HepG2 (cell line): ENCODE measurements at places on chromosomes 3 and 15. TPM values are rescaled to one million over a fixed set of nuclear protein-coding genes. Genes with fewer than 3 reads are reported as not detected.

DNA sequence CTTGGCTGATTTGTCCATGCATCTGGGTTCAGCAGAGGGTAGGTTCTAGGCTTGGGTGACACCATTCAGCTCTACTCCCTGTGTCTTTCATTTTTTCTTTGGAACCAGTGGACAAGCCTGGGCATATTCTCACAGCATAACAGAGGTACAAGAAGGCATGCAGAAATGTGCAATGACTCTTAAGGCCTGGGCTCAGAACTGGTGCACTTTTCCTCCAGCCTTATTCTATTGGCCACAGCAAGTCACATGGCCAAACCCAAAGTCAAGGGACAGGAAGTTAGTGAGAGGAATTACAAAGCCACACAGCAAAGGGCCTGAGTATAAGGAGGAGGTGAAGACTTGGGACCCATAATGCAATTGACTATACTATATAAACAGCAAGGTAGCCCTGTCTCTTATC lies 200.9 kb upstream of the CTDSPL start:
- no peak overlapping the region for H3K4me3 ChIP-seq
- no peaks in the 10 kb centered on the region for H3K36me3 ChIP-seq
- H3K27ac ChIP-seq, result no peak overlapping the region
- no peaks in the 10 kb centered on the region for H3K27me3 ChIP-seq
- DNase-seq, result no peak
- H3K4me1 ChIP-seq, result no peaks in the 10 kb centered on the region

GRCh38 chr3:72448858-72449257 lies 399.4 kb downstream of the SHQ1 start:
- peak; percentile 74 for DNase-seq
- peak overlapping the region; percentile 27 for H3K27ac ChIP-seq
- H3K36me3 ChIP-seq, result no peaks in the 10 kb centered on the region

GRCh38 chr3:155876037-155876436 lies 5.6 kb downstream of the GMPS start:
- DNase-seq, result no peak
- no peaks in the 10 kb centered on the region for H3K27me3 ChIP-seq
- H3K4me1 ChIP-seq, result peaks cover 70% of the 10 kb centered on the region
- H3K36me3 ChIP-seq, result no peaks in the 10 kb centered on the region
- no peak overlapping the region for H3K4me3 ChIP-seq

DNA sequence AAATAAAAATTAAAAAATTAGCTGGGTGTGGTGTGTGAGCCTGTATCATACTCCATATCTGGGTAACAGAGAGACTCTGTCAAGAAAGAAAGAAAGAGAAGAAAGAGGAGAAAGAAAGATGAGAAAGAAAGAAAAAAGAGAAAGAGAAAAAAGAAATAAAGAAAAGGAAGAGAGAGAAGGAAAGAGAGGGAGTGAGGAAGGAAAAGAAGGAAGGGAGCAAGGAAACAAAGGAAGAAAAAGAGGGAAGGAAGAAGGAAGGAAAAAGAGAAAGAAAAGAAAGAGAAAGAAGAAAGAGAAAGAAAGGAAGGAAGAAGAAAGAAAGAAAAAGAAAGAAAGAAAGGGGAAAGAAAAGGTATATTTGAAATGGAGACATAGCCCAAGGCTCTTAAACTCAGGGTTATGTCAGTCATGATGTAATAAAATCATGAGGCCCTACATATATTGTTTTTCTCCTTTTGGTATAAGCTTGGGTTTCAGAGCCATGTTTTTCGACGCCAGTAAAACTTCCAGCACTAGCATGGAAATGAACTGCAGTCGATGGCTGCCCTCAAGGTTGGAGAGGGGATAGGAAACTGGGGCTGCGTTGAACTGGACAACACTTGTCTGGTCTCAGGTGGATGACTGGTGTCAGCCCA lies 38.0 kb upstream of the RFTN1 start:
- no peaks in the 10 kb centered on the region for H3K4me1 ChIP-seq
- no peaks in the 10 kb centered on the region for H3K36me3 ChIP-seq
- H3K27ac ChIP-seq, result no peak overlapping the region
- H3K4me3 ChIP-seq, result no peak overlapping the region
- no peaks in the 10 kb centered on the region for H3K27me3 ChIP-seq
- DNase-seq, result no peak

DNA sequence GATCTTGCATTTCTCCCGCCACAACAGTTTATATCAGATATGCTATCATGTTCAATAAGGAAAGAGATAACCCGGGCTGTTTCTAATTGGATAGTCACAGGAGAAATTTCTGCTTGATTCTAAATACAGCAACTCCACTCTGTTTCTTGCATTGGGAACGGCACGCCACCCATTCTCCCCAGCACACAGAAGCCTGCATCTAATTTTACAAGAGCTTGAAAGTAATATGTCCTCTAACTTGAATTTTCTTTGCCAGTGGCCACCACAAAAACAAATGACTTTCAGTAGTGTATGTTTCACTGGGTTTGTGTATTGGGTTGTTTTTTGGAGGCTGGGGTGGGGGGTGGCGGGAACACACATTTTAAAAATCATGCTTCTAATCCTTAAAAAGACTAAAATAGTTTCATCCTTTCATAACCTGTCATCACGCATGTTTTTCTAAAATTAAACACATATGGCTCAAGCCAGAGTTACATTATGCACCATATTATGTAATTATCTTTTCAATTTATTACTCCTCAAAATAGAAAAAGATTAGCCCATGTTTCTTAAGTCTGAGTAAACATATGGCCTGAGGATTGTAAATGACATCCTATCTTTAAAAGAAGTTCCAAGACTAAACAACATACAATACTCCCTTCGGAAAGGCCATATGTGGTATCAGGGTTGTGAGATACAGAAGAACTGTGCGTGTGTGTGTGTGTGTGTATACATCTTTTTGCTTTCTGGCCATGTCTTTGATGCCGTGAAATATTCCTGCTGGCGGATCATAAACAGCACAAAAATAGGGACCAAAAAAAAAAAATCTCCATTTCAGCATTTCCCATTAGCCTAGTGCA lies 176.3 kb downstream of the FOXP1 start:
- H3K4me3 ChIP-seq, result no peak overlapping the region
- no peaks in the 10 kb centered on the region for H3K27me3 ChIP-seq
- H3K27ac ChIP-seq, result no peak overlapping the region
- H3K36me3 ChIP-seq, result no peaks in the 10 kb centered on the region

DNA sequence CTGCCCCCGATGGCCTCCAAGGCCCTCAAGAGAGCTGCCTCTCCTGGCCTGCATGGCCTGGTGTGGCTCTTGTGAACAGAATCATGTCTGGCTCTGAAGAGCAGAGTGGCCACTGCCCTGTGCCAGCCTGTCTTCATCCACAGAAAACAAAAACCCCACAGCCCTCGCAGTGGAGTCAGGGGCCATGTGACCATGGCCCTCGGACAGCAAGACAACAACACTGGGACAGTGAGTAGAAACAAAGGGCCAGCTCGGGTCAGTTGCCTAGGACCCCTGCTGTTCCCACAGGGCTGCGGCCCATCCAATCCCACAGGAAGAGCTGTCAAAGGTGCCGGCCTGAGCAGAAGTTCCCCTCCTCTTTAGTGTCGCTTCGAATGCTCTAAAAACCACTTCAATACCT lies 72.5 kb downstream of the UMPS start:
- no peak for DNase-seq
- H3K27ac ChIP-seq, result no peak overlapping the region
- no peaks in the 10 kb centered on the region for H3K4me1 ChIP-seq
- peaks cover 48% of the 10 kb centered on the region for H3K36me3 ChIP-seq

GRCh38 chr15:75718328-75718727 lies 5.7 kb upstream of the CSPG4 start:
- peaks cover 20% of the 10 kb centered on the region for H3K4me1 ChIP-seq
- no peaks in the 10 kb centered on the region for H3K27me3 ChIP-seq
- no peak for DNase-seq
- no peak overlapping the region for H3K27ac ChIP-seq

DNA sequence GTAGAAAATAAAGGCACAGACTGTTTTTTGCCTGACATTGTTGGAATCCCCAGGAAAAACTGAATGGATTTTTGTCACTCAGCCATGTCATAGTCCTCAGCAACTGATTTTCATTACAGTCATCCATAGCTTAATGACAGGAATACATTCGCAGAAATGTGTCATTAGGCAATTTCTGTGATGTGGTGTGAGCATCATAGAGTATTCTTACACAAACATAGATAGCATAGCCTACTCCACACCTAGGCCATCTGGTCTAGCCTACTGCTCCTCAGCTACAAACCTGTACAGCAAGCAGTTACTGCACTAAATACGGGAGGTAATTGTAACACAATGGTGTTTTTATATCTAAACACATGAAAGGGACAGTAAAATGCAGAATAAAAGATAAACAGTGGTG lies 34.4 kb upstream of the FBN1 start:
- H3K4me1 ChIP-seq, result peaks cover 11% of the 10 kb centered on the region; the same call in 1 of the 2 replicates
- DNase-seq, result no peak
- H3K27ac ChIP-seq, result no peak overlapping the region
- H3K27me3 ChIP-seq, result no peaks in the 10 kb centered on the region

GRCh38 chr3:150620002-150620689 lies 17.0 kb downstream of the SELENOT start:
- no peak overlapping the region for H3K27ac ChIP-seq
- peaks cover 2% of the 10 kb centered on the region for H3K36me3 ChIP-seq
- no peak for DNase-seq
- H3K4me3 ChIP-seq, result no peak overlapping the region
- H3K27me3 ChIP-seq, result no peaks in the 10 kb centered on the region

DNA sequence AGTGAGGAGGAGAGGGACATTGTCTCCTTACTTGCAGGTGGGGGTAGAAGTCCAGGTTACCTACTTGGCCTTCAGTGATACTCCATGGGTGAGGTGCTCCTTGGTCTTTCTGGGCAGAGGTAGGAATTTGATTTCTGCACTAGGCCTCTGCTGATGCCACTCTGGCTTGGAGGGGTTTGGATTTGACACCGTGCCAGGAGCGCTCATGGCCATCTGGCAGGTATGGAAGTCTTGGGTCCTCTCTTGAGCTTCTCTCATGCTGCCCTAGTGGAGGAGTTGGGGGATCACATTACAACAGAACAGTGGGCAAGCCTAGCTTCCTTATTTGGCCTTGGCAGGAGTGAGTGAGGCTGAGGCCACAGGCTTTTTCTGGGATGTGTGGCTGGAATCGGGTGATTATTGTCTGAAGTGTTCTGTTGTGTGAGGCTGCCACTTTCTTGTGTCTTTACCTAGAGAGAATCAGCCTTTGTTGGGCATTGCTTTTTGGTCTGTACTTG lies 525.0 kb downstream of the GABRG3 start:
- H3K27ac ChIP-seq, result no peak overlapping the region
- H3K4me3 ChIP-seq, result no peak overlapping the region
- H3K27me3 ChIP-seq, result no peaks in the 10 kb centered on the region
- H3K36me3 ChIP-seq, result no peaks in the 10 kb centered on the region
- DNase-seq, result no peak
- no peaks in the 10 kb centered on the region for H3K4me1 ChIP-seq

IQCH gene
- total RNA-seq, result 0.48 and 0.55 TPM in 2 replicates

WDR49 gene
- 0.04 TPM in 1 of 2 replicates, not detected in the other for total RNA-seq

SNX33 gene
- 10.8 and 11.0 TPM in 2 replicates for total RNA-seq
